ENCODE measurements at places on chromosomes 5 and 9. TPM values are rescaled to one million over a fixed set of nuclear protein-coding genes. Genes with fewer than 3 reads are reported as not detected.

BTNL3 gene
- not detected for total RNA-seq

AK8 gene
- total RNA-seq, result 6.1 TPM

MUSK gene
- 3.2 TPM for total RNA-seq

RNF208 gene
- total RNA-seq, result 5.8 TPM

PPP1R26 gene
- total RNA-seq, result 22.8 TPM

TIMD4 gene
- not detected for total RNA-seq

SHC3 gene
- 13.2 TPM for total RNA-seq

HAVCR2 gene
- 33.8 TPM for total RNA-seq

SGTB gene
- 9.2 TPM for total RNA-seq

IL5 gene
- not detected for total RNA-seq

C5orf46 gene
- total RNA-seq, result not detected

SYNPO gene
- total RNA-seq, result 90.6 TPM

RRAGA gene
- total RNA-seq, result 74.2 TPM

GFRA3 gene
- 0.53 TPM for total RNA-seq

FSTL4 gene
- total RNA-seq, result 1.9 TPM

CDKN2A gene
- 8.4 TPM for total RNA-seq

TLX3 gene
- not detected for total RNA-seq

MAMDC2 gene
- total RNA-seq, result 35.1 TPM

TAF11L7 gene
- not detected for total RNA-seq

ABO gene
- total RNA-seq, result 25.0 TPM

TMEM8B gene
- total RNA-seq, result 12.6 TPM

FAM221B gene
- 0.32 TPM for total RNA-seq

GFI1B gene
- 1.1 TPM for total RNA-seq

CFAP90 gene
- 10.7 TPM for total RNA-seq

UGT3A1 gene
- not detected for total RNA-seq

SLC25A46 gene
- 37.9 TPM for total RNA-seq

APBA1 gene
- 4.3 TPM for total RNA-seq

ZNF483 gene
- 5.1 TPM for total RNA-seq

ZNF454 gene
- 2.6 TPM for total RNA-seq

TRIM52 gene
- 20.8 TPM for total RNA-seq

RNF183 gene
- not detected for total RNA-seq

GLDC gene
- 0.77 TPM for total RNA-seq

IGIP gene
- 17.7 TPM for total RNA-seq

IL3 gene
- not detected for total RNA-seq

SPATA9 gene
- not detected for total RNA-seq

CEL gene
- 1.4 TPM for total RNA-seq

MEF2C gene
- 42.0 TPM for total RNA-seq

PRR7 gene
- total RNA-seq, result 1.7 TPM

PPP3R2 gene
- total RNA-seq, result not detected

CENPK gene
- 2.9 TPM for total RNA-seq

ARHGAP26 gene
- 42.1 TPM for total RNA-seq

FBP2 gene
- not detected for total RNA-seq

TRIP13 gene
- total RNA-seq, result 1.0 TPM

UNC13B gene
- 87.9 TPM for total RNA-seq

ADAMTSL1 gene
- total RNA-seq, result 3.7 TPM

MELK gene
- total RNA-seq, result 1.7 TPM

FOXD4L4 gene
- total RNA-seq, result 0.77 TPM

CTXN3 gene
- not detected for total RNA-seq

SOHLH1 gene
- not detected for total RNA-seq

HAVCR1 gene
- total RNA-seq, result not detected

PCDHB9 gene
- total RNA-seq, result 3.0 TPM

All from lower lobe of right lung (tissue), 2 donors.